ENCODE measurements at places on chromosomes 4 and X.

- DNase-seq, result no peak
These were observed 51.2 kb downstream of the DCX start for GRCh38 chrX:111360839-111361238.

GRCh38 chr4:108830509-108831244 lies 67.8 kb upstream of the ETNPPL start:
- DNase-seq, result peak; percentile 53

DNA sequence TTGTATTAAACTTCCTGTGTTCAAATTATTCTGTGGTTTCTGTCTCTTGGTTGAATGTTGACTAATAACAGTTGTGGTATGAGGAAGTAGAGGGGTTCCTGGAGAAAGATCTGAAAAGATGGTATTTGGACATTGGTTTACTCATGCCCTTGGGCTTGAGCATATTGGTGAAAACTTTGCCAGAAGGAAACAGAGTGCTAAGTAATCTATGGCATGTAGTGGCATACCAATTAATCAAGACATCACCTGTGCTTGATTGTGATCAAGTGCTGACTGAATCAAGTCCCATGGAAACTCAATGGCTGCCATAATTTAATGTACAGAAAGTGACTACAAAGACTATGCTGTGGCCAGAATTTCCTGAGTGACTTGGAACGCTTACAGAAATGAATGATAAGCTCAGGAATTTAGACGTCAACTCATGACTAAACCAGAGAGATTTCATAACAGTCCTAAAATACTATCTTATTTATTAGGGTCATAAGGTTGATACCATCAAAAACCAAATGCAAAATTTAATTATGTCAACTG lies 2062.9 kb downstream of the ARAP2 start:
- no peak for DNase-seq

DNA sequence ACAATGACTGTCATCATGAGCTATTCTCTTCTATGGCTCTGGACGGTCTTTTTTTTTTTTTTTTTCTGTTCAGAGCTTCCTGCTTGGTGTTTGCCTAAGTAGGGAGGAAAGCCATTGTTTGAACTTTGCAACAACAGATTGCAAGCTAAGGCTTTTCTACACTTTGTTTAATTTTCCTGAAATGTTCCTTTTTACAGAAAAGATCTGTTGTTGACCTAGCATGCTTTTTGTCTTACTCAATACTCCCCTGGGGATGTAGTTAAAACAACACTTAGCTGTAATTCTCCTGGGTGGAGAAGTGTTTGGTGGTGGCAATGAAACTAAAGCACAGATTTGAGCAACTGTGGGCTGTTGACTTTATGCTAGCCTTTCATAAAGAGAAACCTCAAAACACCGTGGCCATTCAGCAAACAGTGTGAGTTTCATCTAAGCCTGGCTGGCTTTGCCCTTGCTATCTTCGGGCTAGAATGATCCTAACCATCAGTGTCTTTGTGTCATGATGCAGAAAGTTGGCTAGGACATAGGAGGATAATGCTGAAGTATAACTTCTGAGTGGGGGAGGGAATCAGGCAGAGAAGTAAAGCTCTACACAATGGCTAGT lies 110.5 kb downstream of the ANXA3 start:
- DNase-seq, result peak; percentile 36

- DNase-seq, result no peak
These were observed 735.1 kb downstream of the GLUD2 start for GRCh38 chrX:121782544-121782943.

GRCh38 chr4:179664430-179665027 lies 2222.3 kb upstream of the AGA start:
- DNase-seq, result no peak

- no peak for DNase-seq
These were observed 65.7 kb upstream of the PAGE1 start for GRCh38 chrX:49761481-49761880.

- DNase-seq, result peak; percentile 46
These were observed 289.7 kb upstream of the LDB2 start for GRCh38 chr4:17188125-17188524.

- peak; percentile 25 for DNase-seq
These were observed 471 bp downstream of the MCTS1 start for GRCh38 chrX:120604361-120604782.

DNA sequence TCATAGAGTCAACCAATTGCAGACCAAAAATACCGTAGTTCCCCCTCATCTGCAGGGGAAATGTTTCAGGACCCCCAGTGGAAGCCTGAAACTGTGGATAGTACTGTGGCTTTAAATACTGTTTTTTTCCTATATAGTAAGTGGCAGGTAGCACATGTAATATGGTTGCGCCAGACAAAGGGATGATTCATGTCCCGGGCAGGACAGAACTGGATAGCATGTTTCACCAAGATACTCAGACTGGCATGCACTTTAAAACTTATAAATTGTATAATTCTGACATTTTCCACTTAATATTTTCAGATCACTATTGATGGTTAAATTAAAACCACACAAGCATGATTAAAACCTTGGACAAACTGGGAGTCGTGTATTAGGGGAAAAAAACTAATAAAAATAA lies 276.3 kb upstream of the AGA start:
- no peak for DNase-seq

DNA sequence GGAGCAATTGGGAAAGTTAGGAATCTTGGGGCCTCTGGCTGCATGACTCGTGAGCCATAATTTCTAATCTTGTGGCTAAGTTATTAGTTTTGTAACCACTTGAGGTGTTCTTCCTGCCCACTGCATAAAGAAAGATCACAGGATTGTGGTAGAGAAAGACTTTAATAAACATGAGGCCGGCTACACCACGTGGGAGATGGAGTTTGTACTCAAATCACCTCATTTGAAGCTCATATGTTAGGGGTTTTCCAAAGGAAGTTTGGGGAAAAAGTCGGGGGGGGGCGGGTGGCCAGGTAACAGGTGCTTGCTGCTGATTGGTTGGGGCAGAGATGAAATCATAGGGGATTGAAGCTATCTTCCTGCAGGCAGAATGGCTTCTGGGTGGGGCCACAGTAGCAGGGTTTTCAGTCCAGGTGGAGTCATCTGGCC lies 287.8 kb downstream of the ZNF674 start:
- no peak for DNase-seq

GRCh38 chr4:150862829-150863228 lies 152.3 kb downstream of the LRBA start:
- no peak for DNase-seq

- no peak for DNase-seq
These were observed 44.1 kb downstream of the TIGD4 start for GRCh38 chr4:152735396-152735859.

GRCh38 chr4:149223659-149224058 lies 592.0 kb downstream of the IQCM start:
- no peak for DNase-seq

- DNase-seq, result peak; percentile 54
These were observed 24.2 kb upstream of the CSF2RA start for GRCh38 chrX:1244164-1245076.

DNA sequence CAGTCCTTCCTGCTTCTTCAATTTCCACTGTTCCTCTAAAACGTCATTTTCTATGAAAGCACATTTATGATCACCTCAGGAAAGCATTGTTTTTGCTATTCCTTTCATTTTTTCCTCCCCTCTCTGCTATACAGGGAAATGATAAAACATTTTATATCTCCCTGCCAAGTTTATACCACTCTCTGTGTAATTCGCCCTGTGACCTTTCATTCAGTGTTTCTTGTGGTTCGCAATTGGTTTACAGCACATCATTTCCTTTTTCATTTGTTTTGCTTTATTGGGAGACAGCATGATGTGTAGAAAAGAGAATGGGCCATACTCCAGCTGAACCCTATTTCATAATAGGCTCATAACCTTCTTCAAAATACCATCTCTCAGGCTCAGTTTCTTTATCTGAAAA lies 99.9 kb upstream of the RAPGEF2 start:
- no peak for DNase-seq

GRCh38 chrX:126485409-126485808 lies 67.2 kb downstream of the DCAF12L1 start:
- DNase-seq, result no peak

GRCh38 chrX:72123471-72124185 lies 8.1 kb downstream of the RTL5 start:
- peak; percentile 54 for DNase-seq

DNA sequence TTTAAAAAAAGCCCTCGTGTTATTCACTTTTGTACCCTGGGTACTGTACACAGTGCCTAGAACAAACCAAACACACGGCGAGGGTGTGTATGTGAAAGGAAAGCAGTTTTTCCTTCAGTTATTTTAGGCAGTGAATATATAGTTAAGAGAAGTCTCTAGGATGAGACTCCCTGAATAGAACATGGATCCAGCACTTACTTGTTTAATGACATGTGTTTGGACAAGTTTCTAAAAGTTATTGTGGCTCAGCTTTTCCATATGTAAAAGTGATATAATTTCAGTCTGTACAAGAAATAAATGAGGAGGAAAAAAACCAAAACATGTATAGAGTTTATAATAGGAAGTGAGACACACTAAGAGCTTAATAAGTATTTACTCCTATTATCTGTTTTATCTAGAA lies 273.2 kb downstream of the ADGRL3 start:
- no peak for DNase-seq

GRCh38 chr4:136680761-136681160 lies 851.5 kb downstream of the PCDH18 start:
- DNase-seq, result no peak

DNA sequence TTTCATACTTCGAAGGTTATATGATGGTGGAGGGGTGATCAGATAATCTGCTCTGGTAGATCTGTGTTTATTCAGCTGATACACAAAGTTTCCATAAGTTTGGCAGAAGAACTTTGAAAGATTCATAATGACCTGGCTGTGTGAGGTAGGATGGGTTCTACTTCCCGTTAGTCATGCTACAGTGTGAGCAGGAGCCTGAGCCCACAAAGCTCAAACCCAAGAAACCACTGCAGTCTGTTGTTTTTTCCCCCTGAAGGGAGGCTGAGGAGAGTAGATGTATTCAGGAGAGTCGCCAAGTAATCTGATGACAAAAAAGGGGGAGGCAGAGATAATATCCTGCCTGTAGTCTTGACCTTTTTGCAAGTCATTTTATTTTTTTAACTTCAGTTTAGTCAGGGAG lies 52.8 kb upstream of the PPP3CA start:
- no peak for DNase-seq

DNA sequence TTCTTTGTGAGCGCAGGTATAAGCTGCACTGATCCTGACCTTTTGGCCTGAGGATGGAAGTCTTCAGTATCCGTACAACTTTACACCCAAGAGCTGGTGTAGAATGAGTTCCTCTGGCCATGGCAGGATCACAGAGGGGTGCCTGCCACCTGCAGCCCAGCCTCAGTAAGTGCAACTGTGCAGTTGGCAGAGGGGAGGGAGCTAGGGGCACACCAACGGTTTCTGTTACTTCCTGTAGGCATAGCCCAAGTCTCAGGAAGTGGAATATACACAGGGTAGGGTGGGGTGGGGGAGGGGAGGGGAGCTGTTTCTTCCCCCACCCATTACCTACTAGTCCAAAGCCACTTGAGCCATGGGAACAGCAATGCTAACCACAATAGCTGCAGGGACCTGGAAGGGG lies 85.4 kb upstream of the GBA3 start:
- DNase-seq, result no peak

DNA sequence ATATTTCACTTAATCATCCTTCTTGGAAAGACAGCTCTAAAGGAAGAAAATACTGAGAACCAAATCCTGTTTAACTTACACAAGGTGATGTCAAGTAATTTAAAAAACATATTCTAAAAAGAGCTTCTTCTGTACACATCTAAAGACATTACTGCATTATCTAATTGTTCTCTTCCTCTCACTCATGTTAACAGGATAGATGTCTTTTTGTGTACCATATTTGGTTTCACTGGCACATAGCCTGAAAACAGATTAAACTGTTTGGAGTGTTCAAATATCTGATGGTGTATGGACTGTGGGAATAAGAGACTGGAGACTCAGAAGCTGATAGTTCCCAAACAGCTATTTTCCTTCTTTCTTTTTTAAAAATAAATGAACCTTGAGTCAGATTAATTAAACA lies 213.3 kb upstream of the MAB21L2 start:
- no peak for DNase-seq

DNA sequence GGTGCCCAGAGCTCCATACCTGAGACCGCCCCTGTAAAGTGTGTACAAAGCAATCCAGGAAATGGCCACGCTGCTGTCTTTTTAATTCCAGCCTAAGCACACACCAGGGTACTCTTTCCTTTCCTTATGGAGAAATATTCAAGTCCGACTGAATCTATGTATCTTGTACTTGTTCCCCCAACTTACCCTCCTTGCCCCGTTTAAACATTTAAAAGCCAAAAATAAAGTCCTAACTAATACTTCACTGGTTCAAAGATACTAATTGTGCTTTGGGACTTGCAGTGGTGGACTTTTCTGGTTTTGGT lies 731 bp upstream of the AMMECR1 start:
- DNase-seq, result no peak

DNA sequence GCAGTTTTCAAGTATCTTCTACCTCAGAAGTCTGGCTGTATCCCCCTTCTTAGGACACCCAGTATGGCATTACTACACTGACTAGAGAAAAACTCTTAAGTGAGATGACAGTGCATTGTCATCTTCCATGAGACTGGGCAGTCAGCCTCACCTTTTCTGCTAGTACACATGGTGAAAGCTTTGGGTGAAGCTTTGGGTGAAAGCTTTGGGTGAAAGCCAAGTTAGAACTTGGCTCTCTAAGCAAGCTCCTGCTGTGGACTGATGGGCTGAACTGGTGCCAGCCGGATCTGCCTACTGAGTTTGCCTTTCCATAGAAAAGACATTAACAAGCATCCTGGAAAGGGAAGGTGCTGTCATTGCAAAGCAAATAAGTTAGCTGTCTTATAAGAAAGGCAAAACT lies 8.8 kb downstream of the EPHA5 start:
- no peak for DNase-seq

- DNase-seq, result no peak
These were observed 48.0 kb upstream of the SMAD1 start for GRCh38 chr4:145433684-145434083.

GRCh38 chr4:72770708-72771107 lies 201.7 kb upstream of the ADAMTS3 start:
- no peak for DNase-seq

DNA sequence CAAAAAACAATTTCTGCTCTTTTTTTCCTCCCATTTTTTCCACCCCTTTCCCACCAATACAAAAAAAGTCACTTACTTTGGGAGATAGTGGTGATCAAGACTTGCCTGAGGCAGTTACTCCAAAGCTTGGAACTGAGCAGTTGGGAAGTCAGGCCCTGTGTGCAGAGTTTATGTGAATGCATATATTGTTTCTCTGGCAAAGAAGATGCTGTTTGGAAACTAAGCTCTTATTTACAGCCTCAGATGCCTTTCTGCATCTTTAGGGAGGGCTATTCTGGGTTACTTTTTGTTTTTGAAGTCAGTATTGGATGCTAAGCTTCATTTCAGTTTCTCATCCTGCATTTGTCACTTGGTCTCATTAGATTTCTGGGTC lies 136.3 kb downstream of the ZNF330 start:
- no peak for DNase-seq

- no peak for DNase-seq
These were observed 53.6 kb downstream of the AWAT2 start for GRCh38 chrX:69996113-69996468.

- no peak for DNase-seq
These were observed 92.1 kb upstream of the RPA4 start for GRCh38 chrX:96791559-96791958.

- no peak for DNase-seq
These were observed 126.7 kb upstream of the AGA start for GRCh38 chr4:177568931-177569330.

All from right hindlimb (tissue), 1 donor.